ENCODE measurements at places on chromosomes 2 and 18.

- DNase-seq: no peak
Observed at GRCh38 chr2:241941691-241942301, 72.3 kb downstream of the RTP5 start.

GRCh38 chr2:41394541-41394940 lies 653.3 kb upstream of the PKDCC start:
- DNase-seq: no peak

GRCh38 chr18:72674710-72675109 lies 130.6 kb upstream of the CBLN2 start:
- no peak for DNase-seq

- DNase-seq: no peak
Observed at GRCh38 chr2:61984682-61985081, 79.2 kb downstream of the COMMD1 start.

GRCh38 chr2:94996305-94997100 lies 29.0 kb upstream of the MAL start:
- no peak for DNase-seq

DNA sequence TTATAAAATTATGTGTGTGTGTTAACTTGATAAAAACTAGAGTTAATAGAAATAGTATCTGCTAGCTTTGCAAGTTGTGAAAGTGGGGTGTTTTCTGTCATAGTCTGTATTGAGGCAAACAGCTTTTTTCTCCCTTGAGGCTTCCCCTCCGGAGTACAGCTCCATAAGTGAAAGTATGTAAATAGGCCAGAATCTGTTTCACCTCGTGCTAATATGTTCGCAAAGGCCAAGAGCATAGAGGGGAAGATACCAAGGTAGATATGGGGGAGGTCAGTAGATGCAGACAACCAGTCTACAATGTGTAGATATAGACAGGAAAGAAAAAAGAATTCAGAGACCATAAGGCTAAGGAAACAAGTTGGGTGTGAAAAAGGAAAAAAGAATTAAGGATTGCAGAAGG lies 72.9 kb downstream of the PTRHD1 start:
- DNase-seq: no peak

DNA sequence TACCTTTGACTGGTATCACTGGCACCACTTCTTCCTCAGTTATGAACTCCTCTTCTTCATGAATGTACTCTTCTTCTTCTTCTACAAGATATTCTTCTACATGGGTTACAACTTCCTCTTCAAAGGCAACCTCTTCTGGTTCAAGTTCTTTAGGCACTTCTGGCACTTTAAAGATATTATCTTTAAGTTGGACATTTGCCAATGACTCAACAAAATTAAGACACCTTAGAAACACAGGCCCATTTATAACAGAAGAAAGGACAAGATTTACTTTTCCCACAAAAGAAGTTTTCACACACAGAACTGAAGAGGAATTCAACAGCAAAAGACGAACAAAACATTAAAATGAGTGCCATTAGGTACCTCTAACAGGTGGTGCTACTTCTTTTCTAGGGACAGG lies 127.3 kb downstream of the TTN start:
- DNase-seq: no peak

DNA sequence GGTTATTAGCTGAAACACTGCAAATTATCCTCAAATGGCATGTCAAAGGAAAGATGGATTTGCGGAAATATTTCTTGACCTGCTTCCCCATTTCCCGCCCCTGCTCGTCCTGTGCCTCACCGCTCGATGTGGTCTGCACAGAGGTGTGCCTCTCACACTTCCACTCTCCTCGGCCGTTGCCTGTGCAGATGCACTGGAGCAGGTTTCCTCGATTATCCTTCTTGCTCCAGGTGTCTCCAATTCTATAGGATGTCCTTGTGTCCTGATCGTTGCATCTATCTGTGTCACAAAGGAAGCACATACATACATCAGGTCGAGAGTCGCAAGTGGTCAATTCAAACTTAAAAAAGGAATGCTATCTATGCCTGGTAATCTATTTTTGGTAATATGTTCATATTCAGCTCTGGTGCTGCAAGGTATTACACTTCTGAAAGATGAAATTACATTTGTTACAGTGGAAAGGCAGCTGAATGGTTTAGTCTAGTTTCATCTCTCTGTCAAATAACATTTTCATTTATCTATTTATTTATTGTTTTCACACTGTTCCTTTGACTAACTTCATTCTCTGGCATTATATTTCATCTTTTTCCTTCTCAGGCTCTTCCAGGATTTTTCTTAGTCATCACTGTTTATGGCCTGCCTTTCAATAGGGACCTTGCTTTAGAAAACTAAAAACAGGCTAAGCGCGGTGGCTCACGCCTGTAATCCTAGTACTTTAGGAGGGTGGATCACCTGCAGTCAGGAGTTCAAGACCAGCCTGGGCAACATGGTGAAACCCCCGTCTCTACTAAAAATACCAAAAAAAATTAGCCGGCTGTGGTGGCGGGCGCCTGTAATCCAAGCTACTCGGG lies 7.6 kb downstream of the FN1 start:
- DNase-seq: no peak

- no peak for DNase-seq
Observed at GRCh38 chr18:21453511-21453901, 147.0 kb downstream of the ESCO1 start.

- peak; percentile 65 for DNase-seq
Observed at GRCh38 chr18:48541026-48541746, 2.4 kb downstream of the CTIF start.
